ENCODE measurements at places on chromosomes 2 and 18. TPM values are rescaled to one million over a fixed set of nuclear protein-coding genes. Genes with fewer than 3 reads are reported as not detected.

GPBAR1 gene
- not detected for total RNA-seq

TNFRSF11A gene
- not detected for total RNA-seq

REG3A gene
- total RNA-seq, result not detected

ASB18 gene
- 1.1 TPM for total RNA-seq

C2orf74 gene
- total RNA-seq, result 37.5 TPM

CABYR gene
- 9.5 TPM for total RNA-seq

UGT1A8 gene
- total RNA-seq, result not detected

FMNL2 gene
- 12.9 TPM for total RNA-seq

KCNJ13 gene
- total RNA-seq, result not detected

BCL2 gene
- total RNA-seq, result 4.2 TPM

REEP1 gene
- total RNA-seq, result 0.78 TPM

GATA6 gene
- total RNA-seq, result 3.5 TPM

PXDN gene
- total RNA-seq, result 310 TPM

PNO1 gene
- total RNA-seq, result 31.4 TPM

KIF1A gene
- total RNA-seq, result not detected

MARCO gene
- total RNA-seq, result not detected

AGPS gene
- total RNA-seq, result 124 TPM

SCG2 gene
- total RNA-seq, result 5.0 TPM

ERMN gene
- total RNA-seq, result not detected

RAB6C gene
- total RNA-seq, result not detected

FBXO36 gene
- 3.8 TPM for total RNA-seq

NDUFS1 gene
- 178 TPM for total RNA-seq

IGFBP2 gene
- total RNA-seq, result 0.60 TPM

SLC30A3 gene
- total RNA-seq, result not detected

KCNS3 gene
- 4.9 TPM for total RNA-seq

POMC gene
- total RNA-seq, result not detected

UGT1A5 gene
- not detected for total RNA-seq

ASPRV1 gene
- not detected for total RNA-seq

NRP2 gene
- total RNA-seq, result 13.2 TPM

All from SJSA1 (cell line).